ENCODE measurements at places on chromosomes 5 and 9. TPM values are rescaled to one million over a fixed set of nuclear protein-coding genes. Genes with fewer than 3 reads are reported as not detected.

DNA sequence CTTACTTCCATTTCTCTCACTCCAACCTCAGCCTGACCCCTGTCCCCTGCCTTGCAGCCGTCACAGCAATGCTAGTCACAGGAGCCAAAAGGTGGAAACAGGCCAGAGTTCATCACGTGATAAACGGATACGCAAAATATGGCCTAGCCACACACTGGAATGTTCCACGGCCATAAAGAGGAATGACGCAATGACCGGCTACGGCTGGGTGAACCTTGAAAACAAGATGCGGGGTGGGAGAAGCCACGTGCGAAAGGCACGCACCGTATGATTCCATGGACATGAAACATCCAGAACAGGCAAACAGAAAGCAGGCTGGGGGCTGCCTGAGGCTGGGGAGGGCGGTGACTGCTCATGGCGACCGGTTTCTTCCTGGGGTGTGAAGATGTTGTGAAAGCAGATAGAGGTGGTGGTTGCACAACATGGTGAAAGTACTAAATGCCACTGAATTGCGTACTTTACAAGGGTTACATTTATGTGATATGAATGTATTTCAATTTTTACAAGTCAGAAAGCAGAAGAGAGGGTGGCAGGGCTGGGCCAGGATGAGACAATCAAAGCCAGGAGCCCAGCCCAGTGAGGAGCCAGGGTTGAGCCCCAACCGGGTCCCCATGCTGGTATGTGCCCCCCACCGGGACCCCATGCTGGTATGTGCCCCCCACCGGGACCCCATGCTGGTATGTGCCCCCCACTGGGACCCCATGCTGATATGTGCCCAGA lies 117.8 kb upstream of the SARDH start:
- no peak for DNase-seq

DNA sequence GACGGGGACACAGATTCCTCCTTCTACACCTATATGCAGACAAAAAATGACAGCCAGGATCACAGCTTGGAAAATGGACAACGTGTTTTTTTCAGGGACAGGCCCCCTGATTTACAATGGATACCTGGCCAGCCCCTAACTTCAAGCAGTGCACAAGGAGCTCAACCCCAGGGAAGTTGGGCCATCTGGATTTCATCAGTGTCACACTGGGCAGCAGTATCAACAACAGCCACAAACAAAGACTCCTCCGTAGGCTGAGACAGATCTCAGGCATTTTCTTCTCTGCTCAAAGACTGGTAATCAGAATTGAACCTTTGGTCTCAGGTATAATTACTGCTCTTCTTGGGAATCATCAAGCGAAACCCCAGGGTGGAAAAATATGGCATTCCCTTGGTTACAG lies 374.0 kb downstream of the ZNF608 start:
- no peak for DNase-seq

DNA sequence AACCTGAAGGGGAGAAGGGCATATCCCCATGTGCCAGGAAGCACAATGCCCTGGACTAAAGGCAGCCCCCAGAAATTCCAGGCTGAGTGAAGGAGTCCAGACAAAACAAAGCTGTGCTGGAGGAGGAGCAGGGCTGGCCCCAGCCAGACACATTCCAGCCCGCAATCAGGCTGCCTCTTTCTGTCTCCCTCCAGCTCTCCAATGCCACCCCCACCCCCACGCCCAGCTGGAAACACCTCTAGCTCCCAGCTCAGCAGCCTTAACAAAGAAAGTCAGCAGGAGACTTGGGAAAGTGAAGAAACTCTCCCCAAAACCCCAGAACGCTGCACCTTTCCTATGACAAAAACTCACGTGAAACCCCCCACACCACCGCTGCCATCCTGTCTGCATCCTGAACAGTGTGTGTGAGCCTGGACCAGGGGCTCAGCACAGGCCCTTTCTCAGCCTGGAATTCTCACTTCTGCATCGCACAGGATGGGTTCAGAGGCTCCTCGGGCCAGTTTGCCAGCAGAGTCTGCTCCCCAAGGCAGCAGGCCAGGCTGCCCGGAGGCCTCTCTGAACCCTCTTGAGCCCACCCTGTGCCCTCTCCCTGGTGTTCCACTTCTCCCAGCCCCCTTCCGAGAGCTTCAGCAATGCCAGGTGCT lies 96.2 kb upstream of the ICE1 start:
- no peak for DNase-seq

DNA sequence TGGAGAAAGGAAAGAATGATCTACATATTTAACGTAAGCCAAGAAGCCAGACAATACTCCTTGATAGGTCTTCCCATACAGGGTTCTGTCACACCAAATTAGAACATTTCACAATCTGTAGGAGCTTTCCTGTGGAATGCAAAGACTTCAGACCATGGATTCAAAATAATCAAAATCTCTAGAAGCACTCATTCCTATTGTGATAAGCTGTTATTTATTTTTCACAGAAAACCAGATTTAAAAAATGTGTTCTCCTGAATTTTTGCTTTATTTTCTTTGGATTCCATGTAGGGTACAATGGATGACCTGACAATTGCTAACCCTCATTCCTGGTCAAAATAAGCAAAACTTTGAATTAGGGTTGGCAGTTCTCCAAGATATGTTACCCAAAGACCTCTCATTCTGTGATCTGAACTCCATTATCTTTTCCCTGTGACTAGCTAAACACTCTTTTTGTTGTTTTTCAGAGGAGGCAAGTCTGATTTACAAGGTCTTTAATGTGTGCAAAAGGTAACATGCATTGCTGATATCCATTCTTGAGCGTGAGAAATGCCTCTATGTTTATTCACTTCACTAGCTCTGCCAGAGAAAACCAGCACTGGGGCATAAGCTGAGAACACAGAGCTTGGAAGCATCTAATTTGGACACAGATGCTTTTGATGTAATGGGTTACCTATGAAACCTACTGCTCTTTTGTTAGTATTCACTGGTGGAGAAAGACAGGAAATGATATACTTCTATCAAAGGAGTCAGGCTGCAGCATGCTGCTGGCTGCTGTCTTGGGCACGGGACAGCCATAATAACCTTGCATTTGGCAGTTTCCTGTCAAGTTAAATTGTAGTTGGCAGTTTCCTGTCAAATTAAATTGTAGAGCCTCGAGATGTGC lies 31.4 kb downstream of the ACTBL2 start:
- DNase-seq, result no peak

DNA sequence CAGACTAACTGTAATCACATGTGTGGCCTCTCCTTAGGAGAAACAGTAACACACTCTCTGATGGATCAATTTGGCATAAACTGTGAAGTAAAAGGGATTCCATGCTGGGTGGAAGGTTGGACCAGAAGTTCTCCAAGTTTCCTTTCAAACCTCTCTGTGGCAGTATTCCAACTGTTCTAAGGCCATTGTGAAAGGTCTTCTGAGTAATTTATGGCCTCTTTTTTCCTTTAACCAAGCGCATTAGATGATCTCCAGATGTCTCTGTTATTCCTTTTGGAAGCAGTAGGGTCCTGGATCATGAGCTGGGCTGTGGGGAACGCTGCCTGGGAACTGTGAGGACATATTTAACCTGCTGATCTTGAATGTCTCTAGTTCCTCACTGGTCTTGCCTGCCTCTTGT lies 80.6 kb upstream of the IL6ST start:
- DNase-seq, result no peak

DNA sequence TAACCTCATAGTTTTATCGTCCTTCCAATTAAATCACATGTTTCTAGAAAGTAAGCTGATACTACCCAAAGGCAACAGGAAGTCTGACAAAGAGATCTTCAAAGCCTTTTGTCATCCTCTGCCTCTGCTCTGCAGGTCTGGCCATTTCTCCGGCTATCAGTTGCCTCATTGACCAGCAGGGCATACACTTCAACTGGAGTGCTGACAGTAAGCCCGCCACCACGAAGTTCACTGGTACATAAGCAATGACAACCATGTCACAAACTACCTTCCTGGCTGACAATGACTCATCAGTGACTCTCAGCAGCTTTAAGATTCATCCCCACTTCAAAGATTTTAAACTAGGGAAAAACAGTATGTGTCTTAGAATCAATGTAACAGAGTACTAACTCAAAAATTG lies 20.6 kb downstream of the SPTLC1 start:
- no peak for DNase-seq

DNA sequence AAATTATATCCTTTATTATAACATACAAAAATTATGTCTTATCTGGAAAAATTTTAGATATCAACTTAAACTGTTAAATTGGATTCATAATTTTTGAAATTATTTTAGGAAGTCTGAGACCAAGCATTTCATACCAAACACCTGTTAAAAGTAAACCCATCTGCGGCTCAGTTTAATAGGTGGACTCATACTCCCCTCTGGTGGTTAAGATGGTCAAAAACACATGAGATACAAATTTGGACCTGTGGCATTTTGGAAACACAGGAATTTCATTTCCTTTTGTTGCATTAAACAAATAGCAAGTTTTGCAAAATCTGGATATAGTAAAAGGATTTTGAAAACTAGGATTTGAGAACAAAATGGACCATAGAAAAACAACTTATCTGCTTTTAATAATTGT lies 53.7 kb downstream of the RGMB start:
- DNase-seq, result peak; percentile 8

GRCh38 chr9:131239161-131239975 lies 36.9 kb downstream of the FAM78A start:
- no peak for DNase-seq

DNA sequence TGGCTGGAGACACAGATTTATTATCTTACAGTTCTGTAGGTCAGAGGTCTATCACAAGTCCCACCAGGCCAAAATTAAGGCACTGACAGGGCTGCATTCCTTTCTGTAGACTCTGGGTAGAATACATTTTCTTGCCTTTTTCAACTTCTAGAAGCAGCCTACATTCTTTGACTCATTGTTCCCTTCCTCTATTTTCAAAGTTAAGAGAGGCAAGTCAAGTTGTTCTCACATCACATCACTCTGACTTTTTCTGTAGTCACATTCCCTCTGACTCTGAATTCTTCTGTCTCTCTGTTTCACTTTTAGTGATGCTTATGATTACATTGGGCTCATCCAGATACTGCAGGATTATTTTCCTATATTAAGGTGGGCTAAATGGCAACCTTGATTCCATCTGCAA lies 119.0 kb downstream of the MELK start:
- DNase-seq, result no peak

GRCh38 chr5:80745490-80745889 lies 90.7 kb upstream of the DHFR start:
- DNase-seq, result no peak

DNA sequence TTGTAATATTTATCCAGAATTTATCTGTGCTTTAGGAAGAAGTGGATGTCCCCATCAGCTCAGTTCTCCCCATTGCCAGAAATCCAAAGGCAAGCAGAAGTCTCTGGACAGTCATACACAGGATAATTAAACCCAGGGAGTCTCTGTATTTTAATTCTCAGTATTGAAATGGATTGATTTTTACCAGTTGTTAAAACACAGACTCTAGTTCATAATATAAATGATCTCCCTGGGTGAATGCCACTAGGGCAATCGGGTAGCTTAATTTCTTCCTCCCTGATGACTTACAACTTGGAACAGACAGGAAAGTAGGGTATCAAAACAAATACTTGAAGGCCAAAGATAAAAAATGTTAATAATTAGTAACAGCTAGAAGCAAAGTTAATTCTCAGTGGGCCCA lies 66.5 kb upstream of the DAP start:
- no peak for DNase-seq

GRCh38 chr9:128600099-128600498 lies 47.7 kb downstream of the SPTAN1 start:
- no peak for DNase-seq

GRCh38 chr5:132773601-132774355 lies 3.3 kb downstream of the SEPTIN8 start:
- no peak for DNase-seq

DNA sequence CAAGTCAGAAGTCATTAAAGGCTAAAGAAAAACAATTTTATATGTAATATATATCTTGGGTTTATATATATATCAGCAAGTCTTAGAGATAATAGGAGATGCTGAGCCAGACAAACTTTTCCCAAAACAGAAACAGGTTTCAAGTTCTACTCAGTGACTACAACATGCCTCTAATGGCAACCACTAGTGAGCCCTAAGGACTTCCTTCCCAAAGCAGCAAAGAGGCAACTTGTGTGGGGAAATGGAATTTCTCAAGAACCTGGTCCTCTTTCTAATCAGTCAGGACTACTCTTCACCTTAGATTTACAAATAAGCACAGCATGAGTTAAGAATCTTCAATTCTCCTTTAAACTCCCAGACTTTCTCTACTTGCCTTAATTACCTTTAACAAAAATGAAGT lies 17.6 kb downstream of the RNF38 start:
- no peak for DNase-seq

GRCh38 chr9:86977205-86977835 lies 30.0 kb upstream of the GAS1 start:
- no peak for DNase-seq

DNA sequence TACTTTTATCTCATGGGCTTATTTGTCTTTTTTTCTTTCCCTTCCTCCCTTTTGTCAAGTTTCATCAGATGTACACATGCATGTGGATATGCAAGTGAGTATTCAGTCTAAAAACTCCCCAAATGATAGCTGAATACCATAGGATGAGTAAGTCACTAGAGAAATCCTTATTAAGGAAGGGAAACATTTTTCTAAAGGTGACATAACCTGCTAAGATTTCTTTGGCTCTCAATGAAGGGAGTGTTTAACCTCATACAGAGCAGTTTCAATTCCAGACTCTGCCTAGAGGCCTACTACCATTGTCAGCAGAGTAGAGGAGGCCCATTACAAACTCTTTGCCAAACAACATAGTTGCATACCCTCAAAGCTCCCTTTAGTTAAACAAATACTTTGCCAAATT lies 192.4 kb downstream of the ARHGEF28 start:
- peak; percentile 47 for DNase-seq

- no peak for DNase-seq
These were observed 26.4 kb downstream of the ZDHHC11B start for GRCh38 chr5:757931-758697.

DNA sequence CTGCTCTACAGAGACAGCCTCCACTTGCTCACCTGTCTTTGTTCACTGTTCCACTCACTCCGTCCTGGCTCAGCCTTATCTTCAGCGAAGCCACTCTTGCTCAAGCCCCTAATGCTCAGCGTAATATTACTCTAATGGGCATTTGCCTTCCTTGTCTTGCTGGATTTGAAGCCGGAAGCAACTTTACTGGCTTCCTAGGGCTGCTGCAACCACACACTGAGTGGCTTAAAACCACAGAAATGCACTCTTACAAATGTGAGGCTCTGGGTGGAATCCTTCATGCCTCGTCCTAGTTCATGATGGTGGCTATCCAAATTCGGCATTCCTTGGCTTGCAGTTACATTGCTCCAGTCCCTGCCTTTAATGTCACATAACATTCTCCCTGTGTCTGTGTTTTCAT lies 85.5 kb upstream of the MARCHF11 start:
- DNase-seq, result no peak

The IL31RA gene
- polyA plus RNA-seq, result 1.9 TPM

The CER1 gene
- polyA plus RNA-seq, result not detected

The FYB1 gene
- 0.01 TPM for polyA plus RNA-seq

The PCDHB15 gene
- 0.93 TPM for polyA plus RNA-seq

The ORM2 gene
- polyA plus RNA-seq, result not detected

The BAAT gene
- not detected for polyA plus RNA-seq

The IL3 gene
- not detected for polyA plus RNA-seq

The BRD3 gene
- polyA plus RNA-seq, result 7.2 TPM

The C9orf153 gene
- 0.30 TPM for polyA plus RNA-seq

The APC gene
- 25.7 TPM for polyA plus RNA-seq

Measured in AG04450 (cell line).